Kidney epithelial cell (primary cell): ENCODE measurements at places on chromosomes 6 and 20.

- no peak for DNase-seq
Measured at GRCh38 chr20:23652926-23653325, 15.2 kb upstream of the CST3 start.

GRCh38 chr6:161439093-161439492 is 165.2 kb upstream of the AGPAT4 start:
- peak; percentile 81 for DNase-seq

- DNase-seq, result peak; percentile 68
Measured at GRCh38 chr6:28355743-28356665, 6.3 kb downstream of the ZKSCAN3 start.

DNA sequence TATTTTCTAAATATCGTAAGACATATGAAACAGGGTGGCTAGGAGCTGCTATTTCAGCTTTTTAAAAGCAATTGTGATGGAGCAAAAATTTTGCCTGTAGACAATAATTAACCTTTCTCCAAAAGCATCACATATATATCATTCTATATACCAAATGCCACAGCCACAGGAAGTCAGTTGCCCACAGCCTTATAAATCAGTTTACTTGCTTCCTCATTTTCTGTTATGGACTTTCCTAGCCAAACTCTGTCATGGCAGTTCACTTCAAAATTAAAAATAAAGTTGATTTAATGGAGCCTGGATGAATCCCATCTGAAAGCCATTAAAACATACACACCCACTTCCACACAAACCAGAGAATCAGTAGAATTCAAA is 93.4 kb upstream of the NHSL1 start:
- DNase-seq, result no peak

- DNase-seq, result peak; percentile 32
Measured at GRCh38 chr6:111642463-111643158, 36.9 kb upstream of the TRAF3IP2 start.

GRCh38 chr6:68728159-68728979 is 93.3 kb downstream of the ADGRB3 start:
- no peak for DNase-seq

DNA sequence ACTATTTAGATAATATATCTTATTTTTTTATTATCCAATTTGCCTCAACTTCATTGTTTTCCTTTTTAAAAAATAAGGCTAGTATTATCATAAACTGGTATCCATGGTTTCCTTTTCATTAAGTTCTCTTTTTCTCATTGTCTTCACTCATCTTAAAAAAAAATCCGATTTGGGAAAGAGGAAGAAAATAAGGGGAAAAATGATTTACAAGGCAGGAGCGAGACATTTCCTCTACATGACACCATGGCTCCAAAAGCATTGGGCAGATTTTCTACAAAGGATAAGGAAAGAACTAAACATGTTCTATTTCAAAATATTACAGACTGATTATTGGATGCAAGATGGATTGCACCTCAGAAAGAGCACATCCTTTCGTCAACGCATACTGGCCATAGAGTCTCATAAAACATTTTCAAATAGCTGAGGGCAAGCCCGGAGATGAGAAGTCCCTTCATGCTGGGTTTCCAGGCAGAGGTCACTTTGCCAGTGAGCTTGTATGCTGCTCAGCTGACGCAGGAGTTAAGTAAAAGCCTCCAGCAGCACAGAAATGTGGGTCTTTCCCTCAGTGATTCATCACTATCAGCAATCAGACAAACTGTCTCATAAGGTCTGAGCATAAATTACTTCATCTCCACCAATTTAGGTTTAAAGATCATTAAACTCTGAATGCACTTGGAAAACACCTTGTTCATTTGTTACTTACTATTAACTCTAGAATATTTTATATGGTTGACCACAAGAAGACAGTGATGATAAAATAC is 129.0 kb upstream of the TNFAIP3 start:
- DNase-seq, result peak; percentile 69

- DNase-seq, result no peak
Measured at GRCh38 chr6:169890901-169891300, 139.5 kb downstream of the ERMARD start.

DNA sequence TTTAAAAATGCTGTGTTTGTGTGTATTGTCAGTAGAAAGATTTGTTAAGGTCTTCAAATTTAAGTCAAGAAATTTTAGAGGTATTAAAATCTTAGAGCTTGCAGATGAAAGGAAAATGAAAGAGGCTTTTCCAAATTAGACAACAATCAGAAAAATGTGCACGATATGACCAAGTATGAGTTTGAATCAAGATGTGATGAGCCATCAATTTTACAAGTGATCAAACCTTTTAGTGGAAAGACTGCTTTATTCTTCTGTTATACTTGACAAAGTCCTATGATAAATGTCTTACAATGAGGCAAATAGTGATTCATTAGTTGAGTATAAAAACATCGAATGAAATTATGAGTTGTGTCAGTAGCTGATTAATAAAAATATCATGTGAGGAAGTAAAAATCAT is 19.6 kb upstream of the CST1 start:
- no peak for DNase-seq

- no peak for DNase-seq
Measured at GRCh38 chr20:7113577-7114466, 346.3 kb downstream of the BMP2 start.

GRCh38 chr6:132598473-132598872 is 8.9 kb upstream of the TAAR5 start:
- DNase-seq, result no peak

DNA sequence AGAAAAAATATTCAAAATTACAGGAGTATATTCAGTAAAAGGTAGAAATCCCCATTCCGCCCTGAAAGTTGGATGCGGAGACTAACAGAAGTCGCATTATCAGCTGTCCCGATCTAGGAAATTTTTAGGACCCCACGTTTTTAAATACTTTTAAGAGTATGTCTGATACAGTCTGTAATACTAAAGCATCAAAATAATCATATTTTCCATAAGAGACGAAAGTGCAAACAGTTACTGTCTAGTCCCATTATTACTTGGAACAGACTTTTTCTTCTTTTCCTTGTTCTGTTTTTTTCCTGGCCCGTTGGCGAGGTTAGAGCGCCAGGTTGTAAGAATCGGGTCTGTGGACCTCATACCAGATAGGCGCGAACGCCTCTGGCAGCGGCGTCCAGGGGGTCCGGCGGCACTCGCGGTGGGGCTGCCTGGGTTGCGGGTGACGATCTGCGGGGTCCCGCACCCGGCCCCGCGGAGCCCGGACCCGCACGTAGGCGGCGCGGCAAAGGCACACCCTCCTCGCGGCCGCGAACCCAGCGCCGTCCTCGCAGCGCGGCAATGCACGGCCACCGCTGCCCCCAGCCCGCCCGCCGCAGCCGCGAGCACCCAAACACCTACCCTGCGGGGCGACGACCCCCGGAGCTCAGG is 460 bp downstream of the PLAGL1 start:
- DNase-seq, result no peak

DNA sequence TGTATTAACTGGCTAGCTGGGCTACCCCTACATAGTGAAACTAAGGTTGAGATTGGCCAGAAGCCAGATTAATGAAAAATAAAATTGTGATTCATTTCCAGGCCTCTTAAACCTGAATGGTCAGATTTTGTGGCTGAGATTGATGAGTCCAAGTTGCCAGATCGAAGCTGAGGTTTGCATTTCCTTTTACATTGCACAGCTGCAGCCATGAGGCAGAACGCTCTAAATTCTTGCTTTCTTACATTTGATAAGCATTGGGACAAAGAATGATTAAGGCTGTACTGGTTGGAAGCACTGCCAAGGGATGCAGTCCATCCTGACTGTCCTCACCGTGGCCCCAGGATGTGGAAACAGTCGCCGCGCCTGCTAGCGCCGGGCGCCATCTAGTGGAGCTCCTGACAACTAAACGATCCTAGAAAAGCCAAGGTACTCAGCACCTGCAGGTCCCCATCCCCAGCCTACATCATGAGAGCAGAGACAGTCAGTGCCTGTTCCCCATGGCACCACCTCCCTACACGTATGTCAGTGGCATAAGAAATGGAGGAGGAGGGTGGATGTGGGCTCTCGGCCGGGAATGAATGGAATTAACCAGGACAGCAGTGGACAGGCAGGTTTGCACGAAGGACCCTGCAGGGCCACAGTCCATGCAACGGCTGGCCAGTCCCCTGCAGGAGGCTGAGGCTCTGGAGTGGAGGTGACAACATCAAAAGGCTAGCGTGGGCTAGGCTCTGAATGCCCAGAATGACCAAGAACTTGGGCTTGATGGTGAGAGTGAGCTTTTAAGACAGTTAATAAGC is 19.0 kb downstream of the PXDC1 start:
- DNase-seq, result no peak

DNA sequence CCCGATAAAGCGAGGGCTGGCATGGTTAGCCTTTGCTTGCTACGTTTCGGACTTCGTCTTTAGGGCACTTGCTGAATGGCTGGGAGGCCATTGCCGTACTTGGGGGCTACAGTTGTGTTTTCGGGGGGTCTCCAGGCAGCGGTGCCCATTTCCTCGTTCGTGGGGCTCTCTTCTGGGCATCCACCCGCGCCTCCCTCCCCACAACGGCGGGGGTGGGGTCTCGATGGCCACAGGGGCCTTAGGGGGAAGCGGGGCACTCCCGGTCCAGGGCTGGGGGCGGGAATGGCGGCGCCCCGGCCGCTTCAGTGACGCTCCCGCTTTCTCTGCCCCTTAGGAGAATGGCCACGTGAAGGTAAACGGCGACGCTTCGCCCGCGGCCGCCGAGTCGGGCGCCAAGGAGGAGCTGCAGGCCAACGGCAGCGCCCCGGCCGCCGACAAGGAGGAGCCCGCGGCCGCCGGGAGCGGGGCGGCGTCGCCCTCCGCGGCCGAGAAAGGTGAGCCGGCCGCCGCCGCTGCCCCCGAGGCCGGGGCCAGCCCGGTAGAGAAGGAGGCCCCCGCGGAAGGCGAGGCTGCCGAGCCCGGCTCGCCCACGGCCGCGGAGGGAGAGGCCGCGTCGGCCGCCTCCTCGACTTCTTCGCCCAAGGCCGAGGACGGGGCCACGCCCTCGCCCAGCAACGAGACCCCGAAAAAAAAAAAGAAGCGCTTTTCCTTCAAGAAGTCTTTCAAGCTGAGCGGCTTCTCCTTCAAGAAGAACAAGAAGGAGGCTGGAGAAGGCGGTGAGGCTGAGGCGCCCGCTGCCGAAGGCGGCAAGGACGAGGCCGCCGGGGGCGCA is 2.4 kb downstream of the MARCKS start:
- no peak for DNase-seq

- no peak for DNase-seq
Measured at GRCh38 chr6:167115054-167115453, 7.8 kb upstream of the CCR6 start.

DNA sequence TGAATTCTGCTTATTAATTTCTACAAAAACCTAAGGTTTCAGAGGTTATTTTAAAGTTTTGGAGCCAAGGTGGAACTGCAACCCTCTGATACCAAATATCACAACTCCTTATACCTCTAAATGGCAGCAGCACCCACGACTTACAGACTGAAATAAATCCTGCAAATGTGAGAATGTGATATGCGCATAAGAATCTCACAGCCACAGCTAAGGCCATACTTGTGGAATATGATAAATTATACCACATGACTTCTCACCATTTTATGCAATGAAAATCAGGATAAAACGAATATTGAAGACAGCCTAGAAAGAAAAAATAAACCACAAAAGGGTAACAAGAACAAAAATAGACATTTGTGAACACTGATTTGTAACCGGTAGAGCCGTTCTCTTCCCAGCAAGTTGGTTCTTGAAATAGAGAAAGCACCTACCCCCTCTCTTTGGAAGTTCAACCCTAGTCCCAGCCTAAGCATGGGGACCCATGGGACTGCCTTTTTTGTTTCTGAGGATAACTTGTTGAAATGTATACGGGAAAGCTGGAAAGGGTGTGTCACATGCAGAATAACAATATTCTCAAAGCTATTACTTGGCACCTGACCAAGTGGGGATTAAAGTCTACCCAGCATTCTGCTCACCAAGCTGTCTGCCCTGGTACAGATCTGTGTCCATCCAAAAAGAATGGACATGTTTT is 47.1 kb upstream of the MCM9 start:
- no peak for DNase-seq

- no peak for DNase-seq
Measured at GRCh38 chr20:54475334-54476168, at the start of gene DOK5. Gene DOK5 (plus strand): TSS chr20:54475593. CDS start chr20:54475947, 354 bp downstream.

GRCh38 chr6:2688401-2689064 is 62.2 kb downstream of the MYLK4 start:
- DNase-seq, result peak; percentile 74

- DNase-seq, result no peak
Measured at GRCh38 chr6:6790393-6790792, 201.9 kb downstream of the LY86 start.

GRCh38 chr6:134429861-134430380 is 112.0 kb upstream of the SGK1 start:
- no peak for DNase-seq

DNA sequence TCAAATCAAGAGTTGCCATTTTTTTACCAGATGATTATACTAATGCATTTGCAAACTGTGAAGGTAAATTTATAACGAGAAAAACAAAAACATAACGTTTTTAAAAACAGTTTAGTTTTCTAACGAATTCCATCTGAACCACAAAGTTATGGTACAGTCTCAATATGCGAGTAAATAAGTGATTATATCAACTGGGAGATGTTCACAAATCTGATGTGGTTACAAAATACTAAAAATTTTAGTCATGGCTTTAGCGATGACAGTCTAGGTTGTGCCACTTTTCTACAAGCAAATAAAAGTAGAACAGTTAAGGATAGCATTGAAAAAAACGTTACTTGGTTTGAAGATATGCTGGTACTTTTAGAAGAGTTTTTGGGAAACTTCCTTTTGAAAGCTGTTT is 186.8 kb downstream of the FUT9 start:
- DNase-seq, result no peak
